ENCODE measurements at places on chromosomes 13 and 19.

DNA sequence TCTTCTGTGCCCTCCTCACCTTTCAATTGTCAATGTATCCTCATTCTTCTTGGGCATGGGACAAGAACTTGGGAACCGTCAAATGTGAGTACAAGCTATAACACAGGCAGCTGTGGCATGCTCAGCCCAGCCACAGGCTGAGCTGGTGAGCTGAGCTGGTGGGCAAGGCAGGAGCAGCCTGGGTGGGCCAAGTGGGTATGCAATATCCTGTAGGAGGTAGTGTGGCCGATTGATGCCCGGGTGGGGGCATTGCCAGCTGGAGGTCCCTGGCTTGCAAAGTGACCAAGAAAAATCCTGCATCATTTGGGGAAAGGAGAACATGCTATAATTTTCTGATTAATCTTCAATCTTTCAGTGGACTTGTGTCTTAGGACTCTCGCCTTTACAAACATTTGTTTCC, 507.2 kb upstream of the SLC10A2 start:
- DNase-seq, result no peak

DNA sequence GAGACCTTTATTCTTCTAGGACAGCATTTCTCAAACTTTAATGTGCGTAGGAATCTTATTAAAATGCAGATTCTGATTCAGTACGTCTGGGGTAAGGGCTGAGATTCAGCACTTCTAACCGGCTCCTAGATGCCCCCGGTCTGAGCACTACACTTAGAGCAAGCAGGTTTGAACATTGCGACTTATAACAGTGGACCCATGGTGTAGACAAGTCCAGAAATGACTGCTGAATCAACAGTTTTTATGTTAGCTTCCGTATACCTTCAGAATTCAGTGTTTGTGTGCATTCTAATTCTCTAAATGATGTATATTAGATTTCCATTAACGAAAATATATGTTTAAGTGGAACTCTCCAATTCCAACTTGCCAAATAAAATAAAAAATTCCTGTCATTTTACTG, 17.5 kb upstream of the CPB2 start:
- DNase-seq, result no peak

DNA sequence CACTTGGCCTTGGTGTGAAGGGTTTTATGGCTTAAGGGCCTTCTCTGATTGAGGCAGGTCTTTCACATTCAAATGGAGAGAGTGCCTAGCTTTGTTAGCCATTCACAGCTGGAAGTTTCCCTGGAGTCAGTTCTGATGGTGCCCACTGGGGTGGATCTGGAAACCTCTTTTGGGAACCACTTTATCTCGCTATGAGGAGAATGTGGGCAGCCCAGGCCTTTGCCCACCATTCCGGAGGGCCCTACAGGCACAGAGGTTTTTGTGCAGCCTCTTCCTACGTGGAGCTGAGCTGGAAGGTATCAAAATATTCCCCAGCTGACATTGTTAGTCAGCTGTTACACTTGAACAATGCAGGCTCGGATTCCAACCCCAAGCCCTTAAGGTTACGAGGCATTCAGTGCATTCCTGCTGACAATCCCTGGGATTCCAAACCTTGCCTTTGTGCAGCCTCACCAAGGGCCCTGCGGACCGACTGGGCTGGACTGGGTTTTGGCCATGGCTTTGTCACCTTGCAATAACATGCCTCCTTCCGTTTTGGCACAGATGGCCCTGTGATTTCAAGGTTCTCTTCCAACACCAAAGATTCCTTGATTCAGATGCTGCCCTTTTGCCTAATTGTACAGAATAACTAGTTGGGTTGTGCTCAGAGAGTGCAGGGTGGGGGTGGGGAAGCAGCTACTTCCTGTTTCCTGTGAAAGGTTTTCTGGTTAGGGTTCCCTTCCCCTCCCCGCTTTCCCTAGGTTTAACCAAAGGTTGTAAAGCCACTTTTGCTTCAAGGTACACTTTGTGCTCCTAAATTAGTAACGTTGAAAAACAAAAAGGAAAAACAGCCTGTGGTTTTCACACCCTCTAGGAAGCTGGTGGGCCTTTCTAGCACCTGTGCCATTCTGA, 27.0 kb downstream of the SAE1 start:
- no peak for DNase-seq

GRCh38 chr19:18453269-18454024, 15.5 kb upstream of the ISYNA1 start:
- DNase-seq, result no peak

GRCh38 chr19:29483641-29483920, 42.2 kb upstream of the VSTM2B start:
- DNase-seq, result no peak

DNA sequence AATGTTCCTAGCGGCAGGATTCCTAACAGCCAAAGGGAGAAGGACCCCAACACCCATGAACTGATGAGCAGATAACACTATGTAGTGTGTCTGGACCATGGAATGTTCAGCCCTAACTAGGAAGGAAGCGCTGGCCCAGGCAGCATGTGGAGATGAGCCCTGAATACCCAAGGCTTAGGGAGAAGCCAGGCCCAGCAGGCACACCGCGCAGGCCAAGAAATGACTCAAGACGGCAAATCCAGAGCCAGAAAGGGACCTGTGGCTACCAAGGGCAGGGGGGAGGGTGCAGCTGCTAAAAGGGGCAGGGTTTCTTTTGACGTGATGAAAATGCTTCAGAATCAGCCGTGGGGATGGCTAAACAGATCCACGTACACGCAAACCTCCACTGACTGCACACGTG, 20.7 kb upstream of the TINCR start:
- DNase-seq, result no peak

Measured in GM12891 (cell line).